ENCODE measurements at places on chromosomes 6 and 20.

DNA sequence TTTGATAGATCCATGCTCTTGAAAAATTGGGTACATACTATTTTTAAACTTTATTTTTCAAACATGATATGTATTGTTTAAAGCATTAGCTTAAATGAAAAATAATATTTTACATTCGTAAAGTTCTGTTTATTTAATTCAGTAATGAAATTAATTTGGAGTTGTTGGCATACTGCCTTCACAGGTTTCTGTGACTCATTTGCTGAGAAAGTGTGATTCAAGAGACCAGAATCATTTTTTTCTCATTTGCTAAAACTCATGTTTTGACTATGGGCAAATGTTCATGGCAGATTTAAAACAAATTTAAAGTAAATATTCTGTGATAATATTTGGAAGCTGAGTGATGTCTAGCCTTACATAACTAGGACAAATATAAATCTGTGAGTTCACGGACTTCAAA is 230.4 kb downstream of the BCKDHB start:
- peak; percentile 11 for DNase-seq

DNA sequence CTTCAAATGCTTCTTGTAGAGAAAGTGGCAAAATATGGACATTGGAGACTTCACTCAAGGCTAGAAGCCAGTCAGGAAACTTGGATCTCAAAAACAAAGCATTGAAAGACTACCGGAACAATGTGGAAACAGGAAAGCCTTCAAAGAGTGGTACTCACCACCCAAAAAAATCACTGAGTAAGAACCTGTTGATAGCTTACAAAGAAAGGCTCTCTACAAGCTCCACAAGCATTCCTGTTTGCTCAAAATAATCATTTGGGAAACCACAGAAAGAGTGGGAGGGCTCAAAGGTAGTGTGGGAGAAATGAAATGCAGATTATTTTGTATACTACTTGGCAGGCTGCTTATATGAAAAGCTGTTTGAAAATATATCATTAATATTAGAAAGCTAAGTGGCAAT is 9.5 kb upstream of the DST start:
- no peak for DNase-seq

- DNase-seq, result no peak
These were observed 70.0 kb downstream of the FOXC1 start for GRCh38 chr6:1679688-1680068.

DNA sequence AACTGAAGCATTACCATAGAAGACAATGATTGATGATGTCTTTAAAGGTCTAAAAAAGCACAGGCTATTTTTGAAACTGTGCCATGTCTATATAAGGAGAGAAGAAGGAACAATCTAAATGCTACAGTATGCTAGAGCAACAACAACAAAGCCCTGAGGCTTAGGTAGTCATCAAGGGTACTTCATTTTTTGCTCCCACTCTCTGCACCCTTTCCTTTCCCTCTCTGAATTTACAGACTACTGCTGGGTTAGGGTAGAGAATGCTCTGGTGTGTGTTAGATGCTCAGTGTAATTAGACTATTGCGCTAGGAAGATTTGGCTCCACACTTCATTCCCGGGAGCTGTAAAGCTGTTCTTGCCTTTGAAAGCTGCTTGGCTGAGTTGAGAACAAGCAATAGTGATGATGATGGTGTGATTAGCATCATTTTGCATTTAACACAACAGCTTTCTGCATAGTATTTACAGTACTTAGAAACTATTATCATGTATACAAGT is 1262.5 kb upstream of the CITED2 start:
- DNase-seq, result no peak

DNA sequence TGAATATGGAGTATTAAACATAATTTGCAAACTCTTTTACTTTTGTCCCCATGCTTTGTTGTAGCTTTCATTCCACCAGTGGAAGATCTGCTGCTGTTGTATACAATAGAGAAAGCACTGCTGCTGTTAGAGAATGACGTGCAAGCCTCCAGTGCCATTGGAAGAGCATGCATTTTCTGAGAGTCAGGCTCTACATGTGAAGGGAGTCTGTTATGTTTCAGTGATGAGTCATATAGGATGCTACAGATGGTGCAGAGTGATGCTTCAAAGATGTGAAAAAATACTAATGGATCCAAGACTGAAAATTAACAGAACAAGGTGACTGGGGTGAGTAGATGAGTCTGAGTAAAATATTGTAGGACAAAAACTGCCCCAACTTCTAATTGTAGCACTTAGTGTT is 22.4 kb upstream of the BACH2 start:
- DNase-seq, result peak; percentile 24

DNA sequence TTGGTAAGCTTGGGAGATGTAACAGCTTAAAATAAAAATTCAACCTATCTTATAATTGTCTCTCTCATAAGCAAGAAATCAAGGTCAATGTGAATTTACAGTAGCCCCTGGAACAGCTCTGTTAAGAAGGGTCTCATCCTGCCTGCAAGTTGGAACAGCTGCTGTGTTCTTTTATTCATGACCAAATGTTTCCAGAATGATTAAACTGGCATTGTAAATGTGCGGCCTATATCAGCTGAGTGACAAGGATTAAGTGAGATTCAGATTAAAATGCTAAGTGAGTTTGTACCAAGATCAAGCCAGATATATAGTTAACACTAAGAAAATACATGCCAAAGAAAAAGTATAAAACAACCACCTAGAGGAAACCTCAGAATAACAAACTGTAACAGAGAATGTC is 45.3 kb upstream of the NRSN1 start:
- DNase-seq, result no peak

DNA sequence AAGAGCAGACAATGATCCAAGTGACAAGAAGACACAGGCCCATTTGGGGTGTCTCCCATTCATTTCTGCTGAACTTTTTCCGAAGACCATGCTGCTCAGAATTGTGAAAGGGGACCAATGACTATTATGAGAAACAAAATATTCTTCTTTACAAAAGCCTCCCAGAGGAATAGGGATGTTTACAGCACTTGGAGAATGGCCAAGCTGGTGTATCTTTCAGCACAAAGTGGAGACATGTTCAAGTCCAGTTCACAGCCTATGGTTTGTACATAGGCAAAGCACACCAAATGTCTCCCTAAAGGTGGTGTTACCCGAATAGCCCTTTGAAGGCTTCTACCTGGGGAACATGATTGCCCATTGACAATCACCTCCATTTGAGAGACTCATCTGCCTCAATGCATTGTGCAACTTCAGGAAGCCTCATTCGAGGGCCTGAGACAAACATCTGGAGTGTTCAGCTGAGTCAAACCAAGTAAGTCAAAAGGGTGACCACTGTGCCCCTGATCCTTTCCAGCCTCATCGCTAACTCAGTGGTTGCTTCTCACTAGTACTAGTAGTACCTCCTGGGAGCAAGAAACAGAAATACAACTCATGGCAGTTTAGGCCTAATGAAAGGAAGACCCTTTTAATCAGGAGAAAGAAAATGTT is 451.0 kb upstream of the MARCKS start:
- no peak for DNase-seq

- DNase-seq, result no peak
These were observed 139.1 kb downstream of the KIF16B start for GRCh38 chr20:16434062-16434664.

- DNase-seq, result no peak
These were observed 809.4 kb upstream of the CITED2 start for GRCh38 chr6:140183881-140184280.

DNA sequence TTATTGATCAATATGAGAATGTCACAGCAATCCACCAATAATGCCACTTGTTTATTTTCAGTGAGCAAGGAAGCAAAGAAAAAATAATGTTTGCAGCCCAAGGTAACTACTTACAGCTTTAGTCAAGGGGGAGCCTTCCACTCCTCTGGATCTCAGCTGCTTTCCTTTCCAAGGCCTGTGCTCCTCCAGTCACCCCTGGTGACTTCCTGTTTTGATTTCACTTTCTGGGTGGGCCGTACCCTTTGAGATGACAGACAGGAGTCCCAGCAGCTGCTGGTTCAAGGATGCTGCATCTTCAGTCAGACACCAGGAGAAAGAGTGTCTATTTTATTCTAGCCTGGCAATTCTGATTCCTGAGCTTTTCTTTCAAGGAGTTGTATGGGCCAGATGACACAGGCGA is 5.6 kb upstream of the VNN2 start:
- DNase-seq, result no peak

- DNase-seq, result no peak
These were observed 393.8 kb upstream of the IMPG1 start for GRCh38 chr6:76466286-76466685.

- DNase-seq, result no peak
These were observed 30.0 kb downstream of the ZNF184 start for GRCh38 chr6:27442932-27443331.

GRCh38 chr6:81487489-81487888 is 265.0 kb downstream of the TENT5A start:
- no peak for DNase-seq

DNA sequence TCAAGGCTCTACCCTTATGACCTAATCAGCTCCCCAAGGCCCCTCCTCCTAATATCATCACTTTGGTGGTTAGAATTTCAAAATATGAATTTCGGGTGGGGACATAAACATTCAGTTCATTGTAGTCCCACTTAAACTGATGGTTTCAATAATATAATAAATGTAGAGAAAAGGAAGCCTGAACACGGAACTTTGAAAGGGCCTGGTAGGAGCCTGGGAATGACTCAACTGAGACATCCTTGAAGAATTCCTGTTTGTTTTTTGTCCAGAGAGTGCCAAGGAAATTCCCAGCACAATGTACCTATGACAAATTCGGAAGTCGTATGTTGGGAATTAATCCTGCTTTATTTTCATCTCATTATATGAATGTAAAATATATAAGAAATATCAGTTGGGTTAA is 457.9 kb downstream of the PLCB1 start:
- DNase-seq, result no peak

GRCh38 chr6:46612645-46613044 is 40.0 kb downstream of the CYP39A1 start:
- no peak for DNase-seq

GRCh38 chr6:158050955-158051354 is 69.3 kb downstream of the SYNJ2 start:
- no peak for DNase-seq

- DNase-seq, result no peak
These were observed 293.9 kb upstream of the DEFB115 start for GRCh38 chr20:30963591-30963990.

DNA sequence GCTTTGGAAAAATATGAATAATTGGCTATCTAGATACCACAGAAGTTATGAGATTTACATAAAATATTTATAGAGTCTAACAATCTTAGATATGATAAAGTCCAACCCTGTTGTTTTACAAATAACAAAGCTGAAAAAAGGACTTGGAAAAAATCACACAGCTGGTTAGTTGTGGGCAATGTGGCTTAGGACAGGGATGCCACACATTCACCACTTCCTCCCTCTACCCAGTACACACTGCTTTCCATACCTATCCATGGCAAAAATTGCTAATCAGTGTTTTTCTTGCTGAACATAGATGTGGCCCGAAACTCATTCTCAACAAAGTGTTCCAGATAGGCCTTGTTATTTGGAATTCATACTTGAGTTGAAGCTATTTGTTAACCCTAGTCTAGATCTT is 147.3 kb upstream of the BMP5 start:
- DNase-seq, result no peak

GRCh38 chr6:13711324-13711732 is 307 bp downstream of the RANBP9 start:
- no peak for DNase-seq

DNA sequence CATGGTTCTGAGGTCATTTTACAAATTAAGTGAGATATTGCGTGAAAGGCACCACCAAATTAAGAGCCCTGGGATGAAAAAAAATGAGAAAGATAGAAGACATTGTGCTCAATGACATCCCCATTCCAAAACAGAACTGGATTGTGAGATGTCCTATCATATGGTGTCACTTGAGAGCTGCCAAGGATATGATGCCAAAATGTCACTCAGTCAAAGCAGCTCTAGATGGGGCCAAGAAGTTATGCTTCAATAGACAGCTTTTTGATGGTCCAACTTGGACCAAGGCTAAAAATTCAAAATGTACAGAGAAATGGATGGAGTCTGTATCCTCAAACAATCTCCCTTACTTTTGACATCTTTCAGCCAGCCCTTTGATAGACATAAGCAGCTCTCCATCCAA is 180.8 kb downstream of the UST start:
- DNase-seq, result no peak

DNA sequence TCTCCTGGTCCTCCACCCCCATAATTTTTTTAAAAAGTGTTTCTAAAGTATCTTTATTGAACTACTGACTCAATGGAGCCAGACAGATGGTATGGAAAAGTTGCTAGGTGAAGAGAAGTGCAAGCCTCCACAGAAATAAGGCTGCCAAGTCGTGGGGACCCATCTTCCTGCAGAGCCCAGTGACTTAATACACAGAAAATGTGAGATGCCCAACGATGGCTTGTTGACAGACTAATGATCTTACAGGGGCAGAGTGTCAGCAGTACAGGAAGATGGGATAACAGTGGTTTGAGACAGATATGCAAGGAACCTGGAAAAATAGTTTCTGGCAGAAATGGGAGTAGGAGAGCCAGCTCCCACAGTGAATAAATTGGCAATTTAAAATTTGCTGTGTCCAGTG is 43.3 kb downstream of the FYN start:
- DNase-seq, result no peak

- no peak for DNase-seq
These were observed 123.2 kb downstream of the TINAG start for GRCh38 chr6:54431466-54431865.

GRCh38 chr6:157853018-157853805 is 30.2 kb downstream of the SNX9 start:
- DNase-seq, result no peak
